Activated CD8-positive, alpha-beta memory T cell treated with anti-CD3 and anti-CD28 coated beads, Interleukin-2, amount 10 ng/mL, durations not matched to agents 7 days and 5 days (primary cell): ENCODE measurements at places on chromosomes 13 and 19. TPM values are rescaled to one million over a fixed set of nuclear protein-coding genes. Genes with fewer than 3 reads are reported as not detected.

Gene CABP5
- not detected for total RNA-seq

Gene CNMD
- total RNA-seq = not detected

Gene NLRP7
- not detected for total RNA-seq

Gene ZNF560
- total RNA-seq = not detected

Gene LILRB5
- not detected for total RNA-seq

Gene ZNF563
- 2.4 TPM for total RNA-seq

Gene RASIP1
- not detected for total RNA-seq

Gene CIRBP
- 210 TPM for total RNA-seq

Gene CELF5
- not detected for total RNA-seq

Gene MAB21L1
- not detected for total RNA-seq

DNA sequence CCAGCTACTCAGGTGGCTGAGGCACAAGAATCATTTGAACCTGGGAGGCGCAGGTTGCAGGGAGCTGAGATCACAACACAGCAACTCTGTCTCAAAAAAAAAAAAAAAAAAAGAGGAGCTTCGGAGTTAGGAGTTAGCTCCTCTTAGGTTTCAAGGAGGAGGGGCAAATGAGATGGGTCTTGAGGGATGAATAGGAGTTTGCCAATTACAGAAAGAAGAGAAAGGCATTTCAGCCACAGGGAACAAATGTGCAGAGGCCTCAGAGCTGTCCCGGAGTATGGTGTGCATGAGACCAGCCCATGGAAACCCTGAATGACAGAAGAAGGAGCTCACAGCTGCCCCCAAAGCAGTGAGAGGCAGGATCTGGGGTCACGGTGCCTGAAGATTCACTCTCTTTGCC lies 24.6 kb downstream of the TLE2 start:
- no peak for DNase-seq

DNA sequence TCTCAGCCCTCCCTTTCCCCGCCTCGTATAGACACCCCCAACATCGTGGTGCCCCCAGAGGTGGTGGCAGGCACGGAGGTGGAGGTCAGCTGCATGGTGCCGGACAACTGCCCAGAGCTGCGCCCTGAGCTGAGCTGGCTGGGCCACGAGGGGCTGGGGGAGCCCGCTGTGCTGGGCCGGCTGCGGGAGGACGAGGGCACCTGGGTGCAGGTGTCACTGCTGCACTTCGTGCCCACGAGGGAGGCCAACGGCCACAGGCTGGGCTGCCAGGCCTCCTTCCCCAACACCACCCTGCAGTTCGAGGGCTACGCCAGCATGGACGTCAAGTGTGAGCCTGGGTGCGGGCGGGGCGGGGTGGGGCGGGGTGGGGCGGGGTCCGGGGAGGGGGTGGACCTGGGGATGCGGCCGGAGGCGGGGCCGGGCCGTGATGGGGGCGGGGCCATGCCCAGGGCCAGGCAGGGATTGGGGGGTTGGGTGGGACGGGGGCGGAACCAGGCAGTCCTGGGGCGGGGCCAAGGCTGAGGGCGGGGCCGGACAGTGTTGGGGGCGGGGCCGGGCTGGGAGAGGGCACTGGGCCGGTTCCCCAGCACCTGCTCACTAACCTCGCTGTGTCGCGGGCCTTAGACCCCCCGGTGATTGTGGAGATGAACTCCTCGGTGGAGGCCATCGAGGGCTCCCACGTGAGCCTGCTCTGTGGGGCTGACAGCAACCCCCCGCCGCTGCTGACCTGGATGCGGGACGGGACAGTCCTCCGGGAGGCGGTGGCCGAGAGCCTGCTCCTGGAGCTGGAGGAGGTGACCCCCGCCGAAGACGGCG lies 7.8 kb downstream of the MAG start:
- no peak for DNase-seq

- DNase-seq = no peak
These were observed 115.8 kb downstream of the ZNF675 start for GRCh38 chr19:23571175-23571574.

- DNase-seq = no peak
These were observed 307.6 kb downstream of the SHISA2 start for GRCh38 chr13:25744178-25744577.

GRCh38 chr13:113443991-113444390 lies 9.3 kb downstream of the ADPRHL1 start:
- no peak for DNase-seq

- DNase-seq = no peak
These were observed 4.3 kb upstream of the ZNF610 start for GRCh38 chr19:52331757-52332156.

DNA sequence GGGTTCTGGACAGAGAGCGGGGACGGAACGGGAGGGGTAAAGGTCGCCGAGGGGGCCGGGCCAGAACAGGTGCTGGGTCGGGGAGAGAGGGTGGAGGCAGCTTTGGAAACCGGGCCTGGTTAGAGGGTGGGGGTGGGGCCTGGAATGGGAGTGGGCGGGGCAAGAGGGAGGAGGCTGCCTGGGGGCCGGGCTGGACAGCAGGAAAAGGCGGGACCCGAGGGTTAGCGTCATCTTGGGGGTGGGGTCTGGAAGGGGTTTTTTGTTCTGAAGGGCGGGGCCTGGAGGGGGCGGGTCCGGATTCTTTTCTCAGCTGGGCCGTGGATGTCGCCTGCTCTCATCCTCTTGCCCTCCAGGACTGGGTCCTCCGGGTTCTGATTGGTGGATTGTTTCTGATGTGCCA lies 4.3 kb upstream of the ZNF813 start:
- DNase-seq = no peak

DNA sequence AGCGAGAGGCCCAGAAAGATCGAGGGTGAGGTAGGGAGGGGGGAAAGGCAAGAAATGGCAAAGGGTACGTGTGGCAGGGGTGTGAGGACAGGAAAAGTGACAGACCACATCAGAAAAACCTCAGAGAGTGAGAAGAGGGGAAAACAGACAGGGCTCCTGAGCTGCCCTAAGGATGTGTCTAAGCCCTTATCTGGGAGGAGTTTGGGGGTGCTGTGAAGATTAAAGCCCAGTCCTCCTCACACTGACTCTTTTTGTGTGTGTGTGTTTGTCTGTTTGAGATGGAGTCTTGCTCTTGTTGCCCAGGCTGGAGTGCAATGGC lies 703 bp upstream of the PTH2 start:
- DNase-seq = no peak

DNA sequence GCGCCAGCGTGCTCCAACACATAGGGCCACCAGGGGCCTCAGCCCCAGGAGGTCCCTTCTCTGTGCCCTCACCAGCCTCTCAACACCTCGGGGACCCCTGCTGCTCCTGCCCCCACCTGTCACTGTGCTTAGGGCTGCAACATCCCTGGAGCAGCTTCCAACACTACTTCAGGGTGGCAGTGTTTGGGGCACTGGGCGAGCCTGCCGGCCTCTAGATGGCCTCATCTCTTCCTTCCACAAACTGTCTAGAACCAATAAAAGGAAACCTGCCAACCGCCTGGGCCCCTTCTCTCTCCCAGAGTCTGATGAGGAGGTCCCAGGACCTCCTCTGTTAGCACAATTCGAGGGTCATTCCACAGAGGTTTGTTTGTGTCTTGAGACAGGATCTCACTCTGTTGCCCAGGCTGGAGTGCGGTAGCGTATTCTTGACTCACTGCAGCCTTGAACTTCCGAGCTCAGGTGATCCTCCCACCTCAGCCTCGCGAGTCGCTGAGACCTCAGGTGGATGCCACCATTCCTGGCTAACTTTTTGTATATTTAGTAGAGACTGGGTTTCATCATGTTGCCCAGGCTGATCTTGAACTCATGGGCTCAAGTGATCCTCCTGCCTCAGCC lies 10.1 kb upstream of the SHD start:
- no peak for DNase-seq

- no peak for DNase-seq
These were observed 173.0 kb upstream of the UFM1 start for GRCh38 chr13:38176664-38177063.

- DNase-seq = no peak
These were observed 43.7 kb downstream of the TINCR start for GRCh38 chr19:5524081-5524480.

DNA sequence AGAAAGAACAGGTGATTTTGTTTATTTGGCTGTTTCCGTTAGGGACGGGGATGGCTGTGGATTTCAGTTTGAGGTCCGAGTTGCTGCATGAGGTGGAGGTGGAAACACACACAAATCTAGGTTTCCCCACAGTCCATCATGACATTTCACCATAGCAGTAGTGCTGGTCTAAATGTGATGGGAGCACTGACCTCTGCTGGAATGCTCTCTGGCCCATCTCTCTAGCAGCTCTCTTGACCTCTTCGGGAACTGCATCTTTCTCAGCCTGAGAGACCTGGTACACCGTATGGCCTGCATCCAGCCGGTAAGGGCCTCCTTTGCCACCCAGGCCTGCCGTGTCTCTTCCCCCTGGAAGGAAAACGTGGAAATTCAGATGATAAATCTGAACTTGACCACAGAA lies 154.0 kb downstream of the RGCC start:
- DNase-seq = no peak

DNA sequence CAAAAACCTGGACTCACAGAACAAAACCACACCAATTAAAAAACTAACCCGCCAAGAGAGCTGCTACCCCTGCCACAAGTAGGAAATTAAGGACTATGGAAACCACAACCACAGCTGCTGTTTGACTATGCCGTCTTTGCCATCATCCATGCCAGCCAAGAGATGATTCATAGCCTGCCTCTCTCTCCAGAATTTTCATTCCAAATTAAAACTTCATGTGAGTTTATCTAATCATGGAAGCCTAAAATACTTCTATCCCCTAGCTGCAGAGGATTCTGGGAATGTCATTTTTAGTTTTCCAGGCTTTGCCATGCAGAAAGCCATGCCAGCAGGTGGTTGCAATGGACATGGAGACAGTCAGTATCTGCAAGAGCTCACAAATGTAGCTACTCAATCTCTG lies 27.6 kb upstream of the GTF2F2 start:
- DNase-seq = no peak

DNA sequence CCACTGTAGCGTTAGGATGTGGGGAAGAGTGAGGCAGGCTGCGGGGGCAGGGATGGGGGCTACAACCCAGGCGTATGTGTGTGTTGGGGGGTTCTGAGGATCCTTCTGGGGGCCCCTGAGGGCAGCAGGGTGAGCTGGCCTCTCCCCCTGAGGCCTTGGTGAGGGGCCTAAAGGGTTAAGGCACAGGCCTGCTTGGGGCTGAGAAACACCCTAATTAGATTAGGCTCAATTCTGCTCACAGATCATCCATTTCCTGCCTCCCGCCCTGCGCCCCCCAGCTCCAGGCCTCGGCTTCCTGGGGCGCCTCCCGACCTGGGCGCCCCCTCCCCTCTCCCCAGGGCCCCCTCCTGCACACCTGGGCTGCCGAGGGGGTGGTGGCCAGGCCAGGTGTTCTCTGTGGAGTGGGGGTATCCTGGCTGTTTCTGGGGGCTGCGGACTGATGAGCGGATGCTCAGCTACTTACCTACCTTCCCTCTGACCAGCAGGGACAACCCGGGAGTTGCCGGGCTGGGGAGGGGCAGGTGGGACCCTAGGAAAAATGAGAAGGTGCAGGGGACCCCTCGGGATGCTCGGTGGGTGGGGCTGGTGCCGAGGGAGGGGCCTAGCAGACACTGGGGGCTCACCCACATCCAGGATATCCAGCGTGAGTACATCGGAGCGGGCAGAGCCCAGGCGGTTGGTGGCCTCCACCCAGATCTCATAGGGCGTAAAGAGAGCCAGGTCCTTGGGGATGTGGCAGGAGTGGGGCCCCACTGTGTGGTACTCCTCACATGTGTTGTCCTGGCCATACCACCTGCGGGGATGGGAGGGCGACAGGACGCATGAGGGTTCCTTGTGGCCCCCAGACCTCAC lies 8.6 kb downstream of the CRLF1 start:
- DNase-seq = no peak

GRCh38 chr13:77337159-77337558 lies 10.3 kb upstream of the MYCBP2 start:
- no peak for DNase-seq

DNA sequence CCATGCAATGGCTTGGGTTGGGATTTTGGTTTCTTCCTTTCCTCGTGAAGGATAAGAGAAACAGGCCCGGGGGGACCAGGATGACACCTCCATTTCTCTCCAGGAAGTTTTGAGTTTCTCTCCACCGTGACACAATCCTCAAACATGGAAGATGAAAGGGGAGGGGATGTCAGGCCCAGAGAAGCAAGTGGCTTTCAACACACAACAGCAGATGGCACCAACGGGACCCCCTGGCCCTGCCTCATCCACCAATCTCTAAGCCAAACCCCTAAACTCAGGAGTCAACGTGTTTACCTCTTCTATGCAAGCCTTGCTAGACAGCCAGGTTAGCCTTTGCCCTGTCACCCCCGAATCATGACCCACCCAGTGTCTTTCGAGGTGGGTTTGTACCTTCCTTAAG lies 24.1 kb downstream of the SPC24 start:
- DNase-seq = no peak

DNA sequence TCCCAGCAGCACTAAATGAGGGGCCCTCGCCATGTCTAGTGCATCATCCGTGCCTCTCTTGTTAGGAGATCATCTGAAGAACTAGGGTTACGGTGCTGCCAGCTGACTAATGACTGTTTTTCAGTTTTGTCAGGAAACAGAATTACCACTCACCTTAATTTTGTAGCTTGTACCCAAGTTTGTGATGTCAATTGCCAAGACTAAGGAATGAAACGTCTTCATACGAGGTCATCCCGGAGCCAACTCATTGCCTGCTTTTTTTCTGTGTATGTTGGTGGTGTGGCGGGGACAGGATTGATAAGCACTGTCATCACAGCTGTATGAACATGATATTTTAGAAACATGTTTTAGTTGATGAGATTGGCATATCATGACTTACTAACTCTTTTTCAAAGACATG lies 100.6 kb downstream of the TNFRSF19 start:
- DNase-seq = no peak

DNA sequence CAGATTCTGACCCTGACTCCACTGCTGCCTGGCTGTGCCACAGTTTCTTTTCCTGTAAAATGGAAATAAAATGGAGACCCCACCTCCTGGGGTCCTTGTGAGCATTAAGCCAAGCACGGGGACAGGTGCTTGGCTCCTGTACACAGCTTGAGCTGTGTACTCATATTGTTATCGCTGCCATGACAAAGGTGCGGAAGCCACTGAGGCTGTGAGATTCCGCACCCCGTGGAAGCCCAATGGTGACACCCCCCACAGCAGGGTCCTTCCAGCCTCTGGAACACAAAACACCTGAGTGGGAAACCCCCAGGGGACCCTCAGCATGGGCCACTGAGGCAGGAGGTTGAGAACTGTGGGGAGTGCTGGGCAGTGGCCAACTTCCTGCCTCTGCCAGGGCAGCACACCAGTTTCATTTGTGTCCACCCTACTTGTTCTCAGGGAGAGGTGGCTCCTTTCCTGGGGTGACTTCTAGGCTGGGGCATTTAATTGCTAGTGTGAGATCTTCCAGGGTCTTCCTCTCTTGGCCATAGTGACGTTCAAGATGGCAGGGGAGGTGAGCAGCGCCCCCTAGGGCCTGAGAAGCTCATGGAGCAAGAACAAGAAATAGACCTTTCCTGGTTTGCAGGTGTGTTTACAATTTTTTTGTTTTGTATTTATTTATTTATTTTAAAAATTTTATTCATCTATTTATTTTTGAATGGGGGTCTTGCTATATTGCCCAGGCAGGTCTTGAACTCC lies 5.4 kb upstream of the JSRP1 start:
- peak; percentile 83 for DNase-seq
